NCI-H187 treated with DMSO at 0.1 percent for 48 hours (cell line): ENCODE measurements at places on chromosomes 3 and 15.

- no peak for DNase-seq
These were observed 22.4 kb downstream of the CIAO2A start for GRCh38 chr15:64070965-64071851.

GRCh38 chr3:57980416-57980815 lies 27.8 kb upstream of the FLNB start:
- no peak for DNase-seq

DNA sequence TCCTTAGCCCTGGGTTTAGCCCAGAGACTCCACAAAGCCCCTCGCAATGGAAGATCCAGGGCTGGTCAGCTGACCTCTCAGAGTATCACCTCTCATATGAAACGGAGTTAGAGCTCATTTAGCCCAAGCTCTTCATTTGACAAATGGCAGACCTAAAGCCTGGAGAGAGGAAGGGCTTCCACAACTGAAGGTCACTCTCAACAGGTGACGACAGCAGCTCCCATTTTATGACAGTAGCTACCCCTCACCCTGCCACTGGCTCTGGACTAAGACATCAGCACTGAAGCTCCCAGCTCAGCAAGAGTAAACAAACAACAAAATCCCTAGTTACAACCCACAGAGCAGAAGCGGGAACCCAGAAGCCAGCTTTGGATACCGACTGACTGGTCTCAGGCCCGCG lies 33.7 kb downstream of the TLE3 start:
- DNase-seq: no peak

GRCh38 chr3:15436246-15436645 lies 8.8 kb downstream of the EAF1 start:
- no peak for DNase-seq

DNA sequence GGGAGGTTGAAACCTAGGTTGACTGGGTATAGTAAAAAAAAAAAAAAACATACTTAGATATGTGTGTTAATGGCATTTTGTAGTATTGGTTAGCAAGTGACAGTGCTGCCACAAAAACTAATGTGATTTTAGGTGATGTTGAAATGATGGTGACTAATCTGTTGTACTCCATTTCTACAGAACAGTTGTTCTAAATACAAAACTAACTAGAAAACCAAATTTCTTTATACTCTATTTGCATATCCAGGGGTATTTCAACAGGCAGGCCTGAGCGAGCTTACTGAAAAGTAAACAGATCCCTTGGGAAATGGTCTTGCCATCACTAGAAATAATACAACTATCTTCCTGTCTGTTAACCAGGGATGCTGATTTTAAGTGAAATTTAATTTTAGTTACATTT lies 20.5 kb downstream of the TSC22D2 start:
- DNase-seq: no peak

DNA sequence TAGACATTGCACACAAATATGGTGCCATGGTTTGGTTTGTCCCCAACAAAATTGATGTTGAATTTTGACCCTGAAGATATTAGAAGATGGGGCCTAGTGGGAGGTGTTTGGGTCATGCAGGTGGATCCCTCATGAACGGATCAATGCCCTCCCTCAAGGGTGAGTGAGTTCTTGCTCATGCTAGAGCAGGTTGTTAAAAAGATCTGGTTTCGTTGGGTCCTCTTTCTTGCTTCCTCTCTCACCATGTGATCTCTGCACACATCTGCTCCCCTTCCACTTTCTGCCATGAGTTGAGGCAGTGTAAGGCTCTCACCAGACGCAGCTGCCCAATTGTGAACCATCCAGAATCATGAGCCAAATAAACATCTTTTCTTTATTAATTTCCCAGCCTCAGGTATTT lies 87.8 kb upstream of the MDFIC2 start:
- no peak for DNase-seq

DNA sequence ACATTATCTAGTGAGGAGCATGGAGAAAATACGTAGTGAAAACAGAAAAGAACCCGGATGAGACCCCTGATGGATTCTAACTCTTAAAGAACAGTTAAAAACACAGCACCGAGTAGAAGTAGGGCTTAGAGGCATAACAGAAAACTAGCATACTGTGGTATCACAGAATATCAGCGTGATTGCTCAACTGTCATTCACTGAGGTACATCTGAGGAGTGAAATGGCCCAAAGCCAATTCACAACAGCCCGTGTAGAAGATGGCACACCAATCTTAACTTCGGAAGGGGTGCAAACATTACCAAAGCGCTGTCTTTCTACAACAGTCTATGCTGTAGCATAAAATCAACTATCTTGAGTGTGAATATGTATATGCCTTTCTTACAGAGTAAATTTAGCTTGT lies 1.8 kb downstream of the CLASP2 start:
- no peak for DNase-seq

DNA sequence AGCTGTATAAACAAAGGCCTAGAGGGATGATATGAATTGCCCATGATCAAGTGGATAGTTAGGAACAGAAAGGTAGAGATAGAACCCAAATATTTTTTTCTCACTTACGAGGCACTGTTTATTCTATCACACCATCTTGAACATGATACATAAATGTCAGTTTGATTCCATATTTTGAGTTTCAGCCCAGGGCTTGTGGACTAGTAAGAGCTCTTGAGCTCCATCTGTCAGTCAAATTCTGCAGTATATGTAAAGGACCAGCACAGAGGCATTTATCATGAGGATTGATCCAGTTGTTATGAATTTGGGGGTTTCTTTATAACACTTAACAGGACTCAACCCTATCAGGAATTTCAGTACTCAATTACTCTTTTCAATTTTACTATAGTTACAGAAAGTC lies 4.8 kb downstream of the SLC27A2 start:
- DNase-seq: no peak

DNA sequence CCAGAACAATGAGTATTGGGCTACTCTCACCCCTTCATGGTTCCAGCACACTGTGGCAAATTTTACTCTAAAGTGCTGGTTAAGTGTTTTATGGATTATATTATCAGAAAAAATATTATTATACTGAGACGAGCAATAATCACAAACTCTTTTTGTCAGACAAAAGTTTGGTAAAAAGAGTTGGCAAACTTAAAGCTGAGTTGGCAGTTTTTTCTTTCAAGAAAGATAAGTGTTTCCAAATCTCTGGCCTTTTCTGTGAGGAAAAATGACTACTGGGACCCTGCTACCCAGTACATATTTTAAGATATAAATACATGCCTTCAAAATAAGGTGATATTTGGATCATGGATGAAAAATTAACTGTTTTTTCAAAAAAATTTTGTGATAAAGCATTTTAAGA lies 471.5 kb upstream of the IL12A start:
- DNase-seq: no peak

DNA sequence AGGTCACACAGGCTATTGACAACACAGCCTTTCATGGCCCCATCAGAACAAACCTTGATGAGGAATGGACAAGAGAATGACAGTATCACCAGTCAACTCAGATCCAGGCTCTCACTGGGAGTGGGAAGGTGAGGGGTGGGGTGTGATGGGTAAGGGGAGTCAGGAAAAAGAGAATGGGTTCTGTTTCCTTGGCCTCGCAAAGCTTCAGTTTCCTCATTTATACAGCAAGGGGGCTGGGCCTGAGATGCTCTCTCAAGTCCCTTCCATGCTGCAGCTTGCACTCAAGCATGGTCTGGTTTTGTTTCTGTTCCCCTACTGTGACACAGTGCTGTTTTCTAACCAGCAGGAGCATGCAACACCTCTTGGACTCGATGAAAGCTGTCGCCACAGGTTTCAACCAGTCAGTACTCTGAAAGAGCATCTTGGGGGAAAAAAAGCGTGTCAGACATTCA lies 65.7 kb upstream of the IL12A start:
- DNase-seq: no peak

DNA sequence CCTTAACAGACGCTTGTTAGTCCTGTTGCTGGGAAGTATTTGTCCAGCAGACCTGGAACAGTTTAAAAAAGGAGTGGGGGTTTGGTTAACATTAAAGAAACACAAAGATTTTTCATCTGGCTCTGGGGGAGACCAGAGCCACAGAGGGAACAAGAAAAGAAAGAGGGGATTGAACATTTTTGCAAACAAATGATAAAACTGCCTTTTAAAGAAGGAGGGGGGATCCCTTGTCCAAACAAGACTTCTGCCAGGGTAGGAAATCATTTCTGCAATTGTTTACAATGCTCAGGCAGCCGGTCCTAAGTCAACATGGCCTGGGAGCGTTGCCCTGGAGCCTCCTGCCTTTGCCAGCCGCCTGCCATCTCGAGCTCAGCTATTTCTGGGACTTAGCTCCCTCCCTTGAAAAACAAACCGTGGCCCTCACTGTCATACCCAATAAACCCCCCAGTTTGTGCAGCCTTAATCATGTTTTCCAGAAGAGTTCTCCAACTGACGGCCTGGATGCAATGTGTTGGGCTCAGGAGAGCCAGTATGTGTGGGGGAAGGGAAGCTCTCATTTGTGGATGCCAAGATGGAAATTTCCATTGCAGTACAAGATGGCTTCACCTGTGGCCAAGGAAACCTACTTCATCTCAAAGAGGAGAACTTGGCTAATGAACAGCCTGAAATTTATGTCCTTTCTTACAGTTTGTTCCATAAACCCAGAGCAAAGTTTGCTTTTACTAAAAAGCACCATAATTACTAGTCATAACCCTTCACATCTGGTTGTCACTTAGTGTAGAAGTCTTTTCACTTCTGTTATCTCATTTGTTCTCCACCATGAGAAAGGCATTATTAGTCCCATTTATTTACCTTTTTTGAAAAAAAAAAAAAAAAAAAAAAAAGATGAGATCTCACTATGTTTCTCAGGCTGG lies 75.9 kb upstream of the RNU6-1 start:
- DNase-seq: no peak

- DNase-seq: no peak
These were observed at the start of gene SNX33 for GRCh38 chr15:75647370-75648155. Gene SNX33 (plus strand): TSS chr15:75647912. CDS start chr15:75649103, 1,191 bp downstream.

DNA sequence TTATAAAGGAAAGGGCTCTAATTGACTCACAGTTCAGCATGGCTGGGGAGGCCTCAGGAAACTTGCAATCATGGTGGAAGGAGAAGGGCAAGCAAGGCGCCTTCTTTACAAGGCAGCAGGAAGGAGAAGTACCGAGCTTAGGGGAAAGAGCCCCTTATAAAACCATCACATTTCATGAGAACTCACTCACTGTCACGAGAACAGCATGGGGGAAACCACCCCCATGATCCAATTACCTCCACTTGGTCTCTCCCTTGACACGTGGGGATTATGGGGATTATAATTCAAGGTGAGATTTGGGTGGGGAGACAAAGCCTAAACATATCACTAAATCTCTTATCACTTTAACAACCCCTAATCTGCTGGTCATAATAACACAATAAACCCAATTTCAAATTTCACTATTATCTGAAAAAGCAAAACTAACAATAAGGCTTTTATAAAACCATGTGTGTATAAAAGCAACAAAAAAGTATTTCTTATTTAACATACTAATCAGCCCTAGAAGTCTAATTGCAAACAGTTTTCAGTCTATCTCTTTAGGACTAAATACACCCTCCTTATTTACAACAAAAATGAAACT lies 43.2 kb downstream of the SCAPER start:
- DNase-seq: no peak

DNA sequence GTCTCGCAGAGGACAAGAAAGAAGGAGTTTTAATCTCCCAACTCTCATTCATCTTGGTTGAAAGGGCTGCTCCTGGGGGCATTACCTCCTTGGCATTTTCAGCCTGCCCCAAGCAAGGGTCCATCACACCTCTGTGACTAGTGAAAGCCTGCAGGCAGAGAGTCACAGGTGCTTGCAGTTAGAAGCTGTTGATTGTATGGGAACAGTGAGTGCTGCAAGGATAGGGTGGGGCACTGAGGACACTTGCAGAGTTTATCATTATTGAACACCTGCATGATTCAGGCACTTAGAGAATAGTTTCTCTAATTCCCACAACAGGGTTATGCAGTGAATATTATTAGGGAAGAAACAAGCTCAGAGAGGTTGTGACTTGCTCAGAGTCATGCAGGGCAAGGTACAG lies 41.7 kb upstream of the IGF2BP2 start:
- no peak for DNase-seq

- DNase-seq: no peak
These were observed 356.4 kb downstream of the LPP start for GRCh38 chr3:188510366-188510765.

GRCh38 chr3:72186400-72186855 lies 401.5 kb upstream of the PROK2 start:
- DNase-seq: no peak

DNA sequence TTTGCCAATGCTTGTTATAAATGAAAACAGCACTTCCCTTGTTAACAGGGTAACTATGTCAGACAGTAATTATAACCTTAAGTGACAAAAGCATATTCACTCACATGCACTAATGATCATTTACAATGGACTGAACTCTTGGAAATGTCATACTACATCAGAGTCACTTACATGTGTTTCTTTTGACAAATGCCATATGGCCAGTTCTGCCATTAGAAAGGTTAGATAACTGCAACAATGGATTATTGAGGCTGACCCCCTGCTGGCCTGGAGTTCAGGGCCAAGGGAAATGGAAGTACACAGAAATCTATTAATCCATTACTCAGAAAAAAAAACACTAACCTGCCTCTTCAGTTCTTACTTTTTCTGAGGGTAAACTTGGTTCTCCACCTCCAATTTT lies 313.4 kb downstream of the CNTN3 start:
- no peak for DNase-seq

GRCh38 chr3:151804267-151804666 lies 9.6 kb upstream of the AADAC start:
- DNase-seq: no peak

DNA sequence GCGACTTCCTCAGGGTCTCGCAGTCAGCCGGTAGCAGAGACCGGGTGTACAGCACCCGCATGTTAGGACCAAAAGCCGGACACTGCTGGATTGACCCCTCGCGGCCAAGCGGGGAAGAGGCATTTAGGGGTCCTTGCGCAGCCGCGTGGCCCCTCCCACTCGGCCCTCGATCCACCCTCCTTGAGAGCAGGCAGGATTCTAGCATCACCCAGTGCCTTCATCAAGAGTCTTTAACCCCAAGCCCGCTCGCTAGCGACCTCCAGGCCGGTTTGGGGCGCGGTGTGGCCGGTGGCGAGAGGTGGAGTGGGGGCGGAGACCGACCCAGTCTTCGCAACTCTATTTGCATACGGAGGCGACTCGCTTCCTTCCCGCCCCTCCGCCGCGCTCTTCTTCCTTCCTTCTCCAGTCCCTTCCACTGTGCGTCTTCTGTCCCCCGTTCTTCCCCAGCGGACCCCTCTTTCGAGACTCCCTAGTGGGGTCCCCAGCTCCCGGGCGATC lies at the start of gene ST6GAL1:
Gene ST6GAL1 (plus strand): TSS at position 384 of the 498 bp plus-strand sequence. CDS start 112,178 bp downstream, outside the sequence.
- DNase-seq: no peak

DNA sequence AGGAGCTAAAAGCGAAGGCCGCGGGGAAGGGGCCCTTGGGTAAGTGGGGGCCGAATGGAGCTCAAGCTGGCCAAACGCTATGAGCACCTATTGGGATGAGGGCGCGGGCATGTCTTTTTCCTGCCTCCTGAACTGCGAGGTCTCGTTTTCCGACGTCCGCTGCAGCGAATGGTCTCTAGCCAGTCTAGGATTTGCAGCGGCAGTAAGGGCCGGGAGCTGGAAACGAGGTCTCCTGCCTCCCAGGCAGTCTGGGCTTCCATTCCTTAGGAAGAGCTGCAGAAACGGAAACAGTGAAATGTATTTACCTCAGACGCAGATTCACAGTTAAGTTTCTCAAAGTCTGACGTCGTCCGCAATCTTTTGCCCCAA lies 517 bp downstream of the TMA7 start:
- DNase-seq: no peak
